Cortex of kidney (tissue), 1 donor: ENCODE measurements at places on chromosomes 3 and 15.

GRCh38 chr3:191300422-191300821 is 28.8 kb upstream of the CCDC50 start:
- no peak for DNase-seq

- no peak for DNase-seq
Observed at GRCh38 chr3:161107311-161107710, 2.2 kb upstream of the B3GALNT1 start.

DNA sequence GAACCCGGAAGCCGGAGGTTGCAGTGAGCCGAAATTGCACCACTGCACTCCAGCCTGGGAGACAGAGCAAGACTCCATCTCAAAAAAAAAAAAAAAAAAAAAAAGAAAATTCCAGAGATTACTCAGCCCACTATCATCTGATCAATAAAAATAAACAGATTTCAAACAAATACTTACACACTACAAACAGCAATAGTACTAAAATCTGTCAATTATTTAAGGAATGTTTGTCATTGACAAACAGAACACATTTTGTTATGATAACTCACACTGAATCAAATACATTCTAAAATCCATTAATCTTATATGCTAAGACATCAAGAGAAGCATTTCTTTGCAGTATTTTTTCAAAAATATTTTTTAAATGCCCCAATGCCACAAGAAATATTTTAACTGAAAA is 7.6 kb downstream of the MYO9A start:
- no peak for DNase-seq

DNA sequence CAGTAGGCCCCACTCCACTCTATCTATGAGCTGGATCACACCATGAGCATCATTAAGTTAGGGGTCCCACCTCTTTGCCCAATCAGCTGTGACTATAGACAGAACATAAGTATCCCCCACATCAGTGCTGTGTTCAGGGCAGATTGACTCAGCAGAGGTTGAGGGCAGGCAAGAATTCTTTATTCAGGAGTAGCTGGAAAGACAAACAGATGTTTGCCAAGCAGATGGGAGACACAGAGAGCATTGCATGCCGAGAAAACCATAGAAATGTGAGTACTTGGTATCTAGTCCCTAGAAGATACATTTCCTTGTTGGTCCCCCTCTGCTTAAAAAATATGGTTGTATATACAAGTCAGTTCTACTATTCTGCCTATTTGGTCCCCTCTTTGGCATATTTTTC is 440.8 kb downstream of the RAP2B start:
- no peak for DNase-seq

DNA sequence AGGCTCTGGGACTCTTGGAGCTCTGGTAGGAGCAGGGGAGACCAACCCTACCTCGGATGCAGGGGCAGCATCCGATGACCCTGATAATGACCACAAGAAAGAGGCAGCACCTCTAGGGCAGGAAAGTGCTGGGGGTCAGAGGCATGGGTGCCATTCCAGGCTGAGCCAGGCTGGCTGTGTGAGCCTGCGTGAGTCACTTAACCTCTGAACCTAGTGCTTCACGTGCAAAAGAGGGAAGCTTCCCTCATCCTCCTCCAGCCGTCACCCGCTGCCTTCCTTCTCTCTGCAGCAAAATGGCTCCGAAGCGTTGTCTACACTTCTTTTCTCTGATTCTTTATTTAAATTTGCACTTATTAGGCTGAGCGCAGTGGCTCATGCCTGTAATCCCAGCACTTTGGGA is 35.5 kb downstream of the ZDHHC19 start:
- DNase-seq = no peak

DNA sequence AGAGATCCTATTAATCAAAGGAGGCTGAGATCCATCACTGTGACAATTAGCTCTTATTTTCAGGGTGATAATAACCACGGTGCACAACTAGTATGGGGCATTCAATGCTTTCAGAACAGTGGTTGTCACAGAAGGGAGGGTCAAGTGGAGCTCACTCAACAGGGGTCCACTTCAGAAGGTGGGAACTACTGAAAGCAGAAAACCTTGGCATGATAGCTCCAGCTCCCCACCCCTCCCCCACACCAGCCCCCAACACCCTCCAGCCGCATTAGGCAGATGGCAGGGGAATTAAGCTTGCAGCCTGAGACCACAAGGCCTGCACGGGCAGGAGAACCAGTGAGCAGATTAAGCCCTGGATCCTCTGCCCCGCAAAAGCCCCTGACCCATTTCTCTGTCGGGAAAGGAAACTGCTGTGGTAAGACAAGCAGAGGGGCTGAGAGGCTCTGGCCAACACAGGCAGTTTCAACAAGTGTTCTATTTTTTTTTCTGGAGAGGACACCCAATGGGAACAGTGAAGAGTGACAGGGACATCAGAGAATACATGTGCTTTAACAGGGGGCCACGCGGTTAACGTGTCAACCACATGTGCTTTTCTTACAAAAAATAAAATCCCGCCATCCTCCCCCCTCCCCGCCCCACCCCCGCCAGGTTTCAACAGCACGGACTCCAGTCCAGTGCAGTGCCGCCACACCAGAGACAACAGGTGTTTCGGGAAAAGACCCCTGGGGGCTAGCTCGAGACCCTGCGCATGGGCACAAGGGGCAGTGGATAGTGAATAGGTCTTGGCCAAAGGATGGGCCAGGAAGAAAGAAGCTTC is 997 bp downstream of the FYCO1 start:
- DNase-seq = no peak
